CD4-positive, alpha-beta T cell treated with Interferon gamma for 1 hour (primary cell): ENCODE measurements at places on chromosomes 6 and 20.

DNA sequence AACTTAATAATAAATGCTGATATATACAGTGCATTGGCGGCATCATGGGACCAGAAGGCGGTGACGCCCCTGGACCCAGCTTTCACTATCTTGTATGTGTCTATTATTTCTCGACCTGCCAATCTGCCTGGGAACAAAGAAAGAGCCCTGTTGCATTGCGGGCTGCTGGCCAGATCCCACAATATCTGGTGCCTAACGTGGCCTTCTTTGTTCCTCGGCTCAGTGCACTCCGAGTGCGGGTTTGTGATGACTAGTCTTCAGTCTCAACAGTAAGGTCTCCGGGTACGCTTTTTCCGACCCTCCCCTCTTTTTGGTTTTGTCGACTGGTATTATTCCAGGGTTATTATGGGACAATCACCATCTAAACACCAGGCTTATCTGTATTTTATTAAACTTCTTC, 291.5 kb downstream of the TBC1D32 start:
- DNase-seq: no peak

DNA sequence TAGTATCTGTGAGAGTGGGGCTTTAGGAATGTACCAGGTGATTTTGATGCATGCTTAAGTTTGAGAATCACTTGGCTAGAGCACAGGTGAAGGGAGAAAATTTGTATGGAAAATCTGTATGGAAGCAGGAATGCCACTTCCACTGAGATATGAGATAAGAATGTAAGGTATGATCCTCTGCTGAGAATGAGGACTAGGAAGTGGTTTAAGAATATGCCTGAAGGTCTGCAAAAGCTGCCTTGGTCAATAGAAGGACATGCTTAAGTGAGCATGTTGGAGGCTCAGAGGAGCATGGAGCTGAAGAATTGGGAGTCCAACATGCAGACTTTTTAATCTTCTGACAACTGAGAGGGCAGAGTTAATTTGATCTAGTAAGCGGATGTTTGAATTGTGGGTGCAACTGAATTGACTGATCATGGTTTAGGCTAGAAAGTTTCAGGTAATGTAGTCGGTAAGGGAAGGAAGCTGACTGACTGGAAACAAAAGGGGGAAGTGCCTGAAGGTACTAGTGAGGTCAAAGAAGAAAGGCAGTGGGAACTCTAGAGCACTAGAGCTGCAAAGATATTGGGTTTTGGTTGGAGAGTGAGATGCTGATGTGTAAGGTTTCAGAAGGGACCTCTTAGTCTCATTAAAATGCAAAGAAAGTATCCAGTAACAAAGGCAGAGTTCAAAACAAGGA, 28.6 kb upstream of the NOTCH4 start:
- no peak for DNase-seq

- no peak for DNase-seq
These were observed 24.4 kb downstream of the ANGPT4 start for GRCh38 chr20:891706-892080.

DNA sequence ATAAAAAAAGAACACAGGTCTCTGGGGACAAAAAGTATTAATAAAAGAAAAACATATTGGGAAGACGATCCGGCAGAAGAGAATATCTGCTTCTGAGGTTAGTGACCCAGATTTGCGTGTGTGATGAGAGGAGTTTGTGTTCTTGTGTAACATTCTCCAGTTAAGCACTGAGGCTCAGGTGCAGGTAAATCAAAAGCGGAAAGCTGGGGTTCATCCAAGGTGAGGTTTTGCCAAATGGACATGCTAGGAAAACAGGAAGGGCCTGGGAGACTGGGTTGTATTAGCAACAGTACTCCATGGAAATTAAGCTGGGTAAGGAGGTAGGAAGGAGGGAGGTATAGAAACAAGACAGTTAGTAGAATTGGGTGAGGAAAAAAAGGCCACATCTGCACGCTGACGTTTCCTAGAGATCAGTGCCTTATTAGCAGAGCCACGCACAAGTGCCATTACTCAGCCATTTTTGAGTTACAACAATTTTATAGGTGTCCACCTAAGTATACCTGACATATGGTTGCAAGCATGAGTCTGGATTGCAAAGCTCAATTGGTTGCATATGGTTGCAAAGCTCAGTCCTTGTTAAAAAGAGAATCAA, 139.6 kb downstream of the ZMYND8 start:
- no peak for DNase-seq

DNA sequence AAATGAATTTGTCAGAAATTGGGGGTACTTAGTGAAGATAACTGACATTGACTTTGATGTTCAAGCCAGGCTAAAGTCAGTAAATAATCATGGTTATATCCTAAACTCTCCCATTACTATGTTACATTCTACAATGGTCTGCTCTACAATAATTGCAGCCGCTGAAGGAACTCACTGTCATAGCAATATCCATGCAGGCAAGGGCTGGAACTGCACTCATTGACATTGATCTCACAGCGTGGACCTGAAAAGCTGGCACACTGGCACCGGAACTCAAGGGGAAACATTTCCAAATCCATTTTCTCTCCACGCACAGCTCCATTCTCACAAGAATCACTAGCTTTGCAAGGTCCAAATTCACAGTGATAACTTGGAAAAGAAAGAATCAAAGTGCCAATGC, 702.7 kb downstream of the EYS start:
- no peak for DNase-seq
